Hair follicle dermal papilla cell (primary cell): ENCODE measurements at places on chromosomes 12 and 14. TPM values are rescaled to one million over a fixed set of nuclear protein-coding genes. Genes with fewer than 3 reads are reported as not detected.

NAV3 gene
- 63.9 and 88.6 TPM in 2 replicates for total RNA-seq

PTCSC3 gene
- total RNA-seq = not detected in 2 replicates

SLC7A8 gene
- 16.2 and 17.4 TPM in 2 replicates for total RNA-seq

EXD2 gene
- 27.3 and 27.4 TPM in 2 replicates for total RNA-seq
